ENCODE measurements at places on chromosomes 4 and X. TPM values are rescaled to one million over a fixed set of nuclear protein-coding genes. Genes with fewer than 3 reads are reported as not detected.

GRCh38 chr4:48681856-48682255 lies 98.2 kb downstream of the FRYL start:
- H3K36me3 ChIP-seq: peaks cover 9% of the 10 kb centered on the region
- DNase-seq: no peak
- no peak overlapping the region for H3K27ac ChIP-seq
- peaks cover 10% of the 10 kb centered on the region for H3K4me1 ChIP-seq

DNA sequence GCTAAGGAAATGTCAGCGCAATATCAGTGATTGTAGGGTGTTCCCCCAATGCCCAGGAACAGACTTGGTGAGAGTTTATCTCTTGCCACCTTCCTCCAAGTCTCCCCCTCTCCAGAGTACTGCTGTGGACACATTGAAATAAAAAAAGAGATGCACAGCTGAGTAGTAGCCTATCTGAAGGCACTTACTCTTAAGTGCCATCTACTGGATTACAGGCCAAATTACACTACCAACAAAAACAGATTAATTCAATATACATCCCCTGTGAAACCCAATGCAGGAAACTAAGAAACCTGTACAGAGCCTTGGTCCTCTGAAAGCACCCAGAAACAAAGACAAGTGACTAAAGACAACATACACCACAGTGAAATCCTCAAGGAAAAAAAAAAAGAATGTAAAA lies 460.3 kb downstream of the ZIC3 start:
- no peaks in the 10 kb centered on the region for H3K36me3 ChIP-seq
- H3K4me3 ChIP-seq: no peak overlapping the region
- H3K27me3 ChIP-seq: no peaks in the 10 kb centered on the region
- H3K4me1 ChIP-seq: peaks cover 6% of the 10 kb centered on the region
- no peak for DNase-seq

DNA sequence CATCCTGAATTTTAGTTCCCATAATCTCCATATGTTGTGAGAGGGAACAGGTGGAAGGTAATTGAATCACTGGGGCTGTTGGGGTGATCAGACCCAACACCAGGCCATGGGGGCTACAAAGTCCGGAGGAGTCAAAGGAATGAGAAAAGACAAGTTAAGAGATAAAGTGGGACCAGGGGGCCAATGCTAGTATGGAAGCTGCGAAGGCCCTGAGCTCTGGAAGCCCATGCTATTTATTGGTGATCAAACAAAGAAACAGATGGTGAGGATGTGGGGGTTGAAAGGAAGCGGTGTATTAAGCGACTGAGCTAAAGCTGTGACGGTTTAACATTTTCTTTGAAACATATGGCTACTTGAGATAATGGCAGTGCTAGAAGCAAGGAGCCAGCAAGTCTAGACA lies 132.8 kb downstream of the PDGFC start:
- no peak overlapping the region for H3K27ac ChIP-seq
- DNase-seq: no peak
- no peaks in the 10 kb centered on the region for H3K4me1 ChIP-seq
- H3K36me3 ChIP-seq: peaks cover 45% of the 10 kb centered on the region
- H3K27me3 ChIP-seq: no peaks in the 10 kb centered on the region

Gene PRR32
- not detected for total RNA-seq

GRCh38 chr4:60962286-60962685 lies 237.8 kb upstream of the ADGRL3 start:
- H3K27me3 ChIP-seq: no peaks in the 10 kb centered on the region
- no peaks in the 10 kb centered on the region for H3K36me3 ChIP-seq
- no peak overlapping the region for H3K4me3 ChIP-seq
- H3K4me1 ChIP-seq: no peaks in the 10 kb centered on the region

DNA sequence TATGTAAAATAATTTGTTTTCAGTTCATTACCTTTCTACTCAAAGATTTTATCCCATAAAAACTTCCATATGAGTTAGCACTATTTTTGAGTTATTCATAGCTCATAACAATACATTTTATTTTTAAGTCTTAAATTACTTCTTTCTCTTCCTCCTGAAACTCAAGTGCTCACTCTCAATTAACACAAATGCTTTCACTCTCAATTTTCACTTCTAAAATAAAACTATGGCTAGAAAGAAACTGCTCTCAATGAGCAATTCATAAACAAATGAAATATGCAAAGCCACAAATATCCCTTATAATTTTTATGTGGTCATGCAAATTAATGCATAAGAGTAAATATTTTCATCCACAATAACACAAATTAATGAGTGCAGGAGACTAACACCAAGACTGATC lies 38.8 kb downstream of the MAML3 start:
- H3K27me3 ChIP-seq: no peaks in the 10 kb centered on the region
- no peak overlapping the region for H3K4me3 ChIP-seq
- no peak overlapping the region for H3K27ac ChIP-seq
- no peaks in the 10 kb centered on the region for H3K36me3 ChIP-seq

GRCh38 chrX:11764602-11765067 lies 6.6 kb downstream of the MSL3 start:
- H3K36me3 ChIP-seq: peaks cover 10% of the 10 kb centered on the region
- no peak overlapping the region for H3K4me3 ChIP-seq
- H3K4me1 ChIP-seq: peaks cover under 1% of the 10 kb centered on the region
- DNase-seq: no peak

DNA sequence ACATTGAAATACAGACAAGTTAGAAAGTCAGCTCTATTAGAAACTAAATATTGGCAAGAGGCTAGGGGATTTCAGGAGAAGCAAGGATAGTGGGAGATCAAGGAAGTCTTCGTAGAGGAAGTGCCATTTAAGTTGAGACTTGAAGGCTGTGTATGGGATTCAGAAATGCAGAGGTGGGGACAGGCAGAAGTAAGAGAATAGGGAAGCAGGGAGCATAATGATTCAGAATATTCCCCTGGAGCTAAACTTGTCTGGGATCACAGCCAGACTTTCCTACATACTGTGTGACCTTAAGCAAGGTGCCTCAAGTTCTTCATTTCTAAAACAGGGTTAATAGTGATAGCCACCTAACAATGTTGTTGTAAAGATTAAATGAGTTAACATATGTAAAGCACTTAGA lies 108.8 kb downstream of the DDIT4L start:
- no peak overlapping the region for H3K4me3 ChIP-seq
- H3K27me3 ChIP-seq: no peaks in the 10 kb centered on the region
- DNase-seq: no peak

DNA sequence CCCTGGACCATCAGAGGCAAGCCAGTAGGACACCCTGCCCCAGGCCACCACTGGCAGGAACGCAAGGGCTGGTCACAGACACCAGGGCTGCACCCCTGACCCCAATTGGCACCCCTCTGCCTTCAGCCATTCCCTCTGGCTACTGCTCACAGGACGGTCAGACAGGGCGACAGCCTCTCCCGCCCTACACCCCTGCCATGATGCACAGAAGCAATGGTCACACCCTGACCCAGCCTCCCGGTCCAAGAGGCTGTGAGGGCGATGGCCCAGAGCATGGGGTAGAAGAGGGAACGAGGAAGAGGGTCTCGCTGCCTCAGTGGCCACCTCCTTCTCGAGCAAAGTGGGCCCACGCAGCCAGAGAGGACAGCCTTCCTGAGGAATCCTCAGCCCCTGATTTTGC lies 143.5 kb downstream of the SOWAHB start:
- peaks cover 24% of the 10 kb centered on the region for H3K36me3 ChIP-seq
- DNase-seq: no peak
- H3K27ac ChIP-seq: peak overlapping the region; percentile 70
- H3K27me3 ChIP-seq: no peaks in the 10 kb centered on the region

DNA sequence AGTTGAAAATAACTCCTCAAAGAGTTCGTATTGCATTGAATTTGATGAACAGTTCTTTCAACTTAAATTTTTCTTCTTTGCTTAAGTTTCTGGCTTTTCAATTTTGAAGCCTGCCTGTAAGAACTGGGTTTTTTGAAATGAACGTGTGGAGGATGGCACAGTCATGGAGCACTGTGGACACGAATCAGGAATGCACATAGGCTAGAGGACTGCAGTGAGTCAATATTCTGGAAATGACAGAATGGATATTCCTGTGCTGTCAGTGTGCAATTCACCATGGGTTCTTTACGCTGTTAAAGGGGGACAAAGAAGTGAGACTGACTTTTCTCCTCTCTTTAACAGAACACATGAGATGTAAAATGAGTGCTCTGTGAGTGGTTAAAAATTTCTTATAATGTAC lies 368.0 kb upstream of the AGA start:
- no peaks in the 10 kb centered on the region for H3K36me3 ChIP-seq
- no peak for DNase-seq
- no peak overlapping the region for H3K4me3 ChIP-seq
- no peaks in the 10 kb centered on the region for H3K4me1 ChIP-seq

Gene PTTG2
- not detected for total RNA-seq

- no peak overlapping the region for H3K4me3 ChIP-seq
- no peaks in the 10 kb centered on the region for H3K36me3 ChIP-seq
- peaks cover 31% of the 10 kb centered on the region for H3K27me3 ChIP-seq
- no peak for DNase-seq
Measured at GRCh38 chrX:39163581-39164126, 362.4 kb downstream of the MID1IP1 start.

GRCh38 chrX:119168104-119168503 lies 40.5 kb upstream of the KIAA1210 start:
- no peaks in the 10 kb centered on the region for H3K27me3 ChIP-seq
- no peak overlapping the region for H3K4me3 ChIP-seq
- H3K36me3 ChIP-seq: peaks cover 4% of the 10 kb centered on the region
- no peaks in the 10 kb centered on the region for H3K4me1 ChIP-seq
- DNase-seq: no peak
- H3K27ac ChIP-seq: no peak overlapping the region

GRCh38 chr4:168893205-168893604 lies 116.8 kb downstream of the CBR4 start:
- no peak for DNase-seq
- H3K27ac ChIP-seq: no peak overlapping the region
- peaks cover 27% of the 10 kb centered on the region for H3K36me3 ChIP-seq
- H3K4me3 ChIP-seq: no peak overlapping the region

Gene UGT2B17
- total RNA-seq: not detected

DNA sequence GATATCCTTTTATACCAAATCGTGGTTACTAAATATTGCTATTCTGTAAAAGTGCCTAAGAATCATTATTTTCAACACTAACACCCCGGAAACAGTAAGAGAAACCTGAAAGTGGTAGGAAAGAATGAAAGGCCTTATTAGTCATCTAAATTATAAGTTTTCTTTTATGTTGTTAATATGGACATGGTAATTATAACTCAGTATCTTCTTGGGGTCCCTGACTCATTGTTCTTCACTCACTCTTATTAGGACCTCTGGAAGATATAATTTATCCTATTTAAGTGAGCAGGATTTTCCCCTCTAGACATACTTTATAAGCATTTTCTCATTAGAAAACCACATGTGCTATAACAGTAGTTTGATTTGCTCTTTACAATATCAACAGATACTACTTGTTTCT lies 51.0 kb downstream of the SMARCA5 start:
- no peak for DNase-seq
- peaks cover 7% of the 10 kb centered on the region for H3K36me3 ChIP-seq
- no peaks in the 10 kb centered on the region for H3K4me1 ChIP-seq
- H3K4me3 ChIP-seq: no peak overlapping the region

Gene CABS1
- not detected for total RNA-seq

GRCh38 chr4:121789455-121789854 lies 11.7 kb upstream of the EXOSC9 start:
- no peak overlapping the region for H3K4me3 ChIP-seq
- no peaks in the 10 kb centered on the region for H3K4me1 ChIP-seq
- DNase-seq: no peak
- H3K27ac ChIP-seq: no peak overlapping the region
- no peaks in the 10 kb centered on the region for H3K36me3 ChIP-seq

DNA sequence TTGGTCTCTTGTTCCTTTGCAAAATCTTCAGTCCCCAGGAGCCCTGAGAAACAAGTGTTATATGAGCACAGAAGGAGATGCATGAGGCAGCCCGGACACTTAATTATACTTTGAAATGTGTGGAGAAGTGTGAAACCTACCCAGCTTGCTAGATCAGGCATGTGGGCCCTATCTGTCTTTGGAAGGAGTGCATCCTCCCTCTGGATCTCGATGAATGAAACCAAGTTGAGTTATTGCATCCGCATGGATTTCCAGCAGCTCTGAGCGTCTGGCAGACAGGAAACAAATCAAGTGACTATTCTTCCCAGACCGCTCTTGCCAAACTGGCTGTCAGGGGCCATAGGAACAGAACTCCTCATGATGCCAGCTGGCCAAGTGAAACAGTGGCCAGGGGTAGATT lies 19.6 kb upstream of the SOWAHD start:
- no peaks in the 10 kb centered on the region for H3K36me3 ChIP-seq
- no peak overlapping the region for H3K27ac ChIP-seq
- H3K27me3 ChIP-seq: no peaks in the 10 kb centered on the region
- no peak for DNase-seq

DNA sequence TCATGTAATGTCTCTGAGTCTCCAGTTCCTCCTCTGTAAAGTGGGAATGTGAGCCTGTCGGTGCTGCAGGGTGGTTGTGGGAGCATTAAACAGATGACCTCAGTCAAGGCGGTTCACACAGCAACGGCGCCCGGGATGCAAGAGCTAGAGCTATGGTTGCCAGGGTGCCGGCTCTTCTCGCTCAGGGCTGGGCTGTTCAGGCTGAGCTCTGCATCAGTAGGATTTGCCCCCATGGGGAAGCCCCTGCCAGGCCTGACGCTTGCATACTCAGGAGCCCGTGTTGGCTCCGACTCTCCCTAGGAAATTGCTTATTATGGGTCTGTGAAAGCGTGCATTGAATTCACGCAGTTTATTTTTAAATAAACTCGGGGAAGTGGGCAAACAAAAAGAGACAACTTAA lies 67.3 kb downstream of the PSAPL1 start:
- peaks cover 5% of the 10 kb centered on the region for H3K27me3 ChIP-seq
- no peaks in the 10 kb centered on the region for H3K36me3 ChIP-seq
- no peak overlapping the region for H3K4me3 ChIP-seq
- no peak overlapping the region for H3K27ac ChIP-seq

GRCh38 chr4:170853422-170854021 lies 763.8 kb upstream of the AADAT start:
- H3K27me3 ChIP-seq: no peaks in the 10 kb centered on the region
- H3K36me3 ChIP-seq: no peaks in the 10 kb centered on the region
- H3K27ac ChIP-seq: no peak overlapping the region
- no peak overlapping the region for H3K4me3 ChIP-seq
- peak; percentile 45 for DNase-seq

DNA sequence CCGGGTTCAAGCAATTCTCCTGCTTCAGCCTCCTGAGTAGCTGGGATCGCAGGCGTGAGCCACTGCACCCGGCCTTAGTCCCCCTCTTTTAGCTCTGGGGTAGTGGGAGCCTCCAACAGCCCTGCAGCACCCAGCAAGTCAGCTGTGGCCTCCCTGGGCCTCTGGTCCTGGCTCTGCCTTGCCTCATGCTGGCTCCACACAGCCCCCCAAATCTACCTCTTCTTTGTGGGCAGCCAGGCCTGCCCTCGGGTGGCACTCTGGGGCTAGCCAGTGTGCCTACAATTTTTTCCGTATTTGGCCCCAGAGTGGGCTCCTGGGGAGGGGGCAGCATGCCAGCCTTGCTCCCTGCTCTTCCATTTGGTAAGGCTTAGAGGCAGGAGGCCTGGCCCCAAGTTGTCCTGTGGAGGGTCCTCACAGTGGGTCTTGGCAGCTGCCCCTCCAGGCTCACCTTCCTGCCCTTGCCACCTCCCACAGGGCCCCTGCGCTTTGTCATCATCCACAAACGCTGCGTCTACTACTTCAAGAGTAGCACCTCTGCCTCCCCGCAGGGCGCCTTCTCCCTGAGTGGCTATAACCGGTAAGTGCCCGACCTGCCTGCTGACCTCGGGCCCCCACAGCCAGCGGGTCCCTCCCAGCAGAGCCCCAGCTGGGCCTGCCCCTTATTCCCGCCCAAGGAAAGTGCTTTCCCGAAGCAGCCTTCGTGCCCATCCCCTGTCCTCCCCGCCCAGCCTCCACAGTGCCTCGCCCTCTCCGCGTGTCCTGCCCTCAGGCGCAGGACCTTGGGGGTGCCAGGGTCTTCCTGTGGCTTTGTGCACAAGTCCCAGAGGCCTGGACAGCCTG lies 21.0 kb upstream of the ADD1 start:
- peak overlapping the region; percentile 78 for H3K27ac ChIP-seq
- H3K4me1 ChIP-seq: peaks cover 6% of the 10 kb centered on the region
- no peak for DNase-seq

Measured in neural crest cell (in vitro differentiated cells).